ENCODE measurements at places on chromosomes 7 and 10. TPM values are rescaled to one million over a fixed set of nuclear protein-coding genes. Genes with fewer than 3 reads are reported as not detected.
A peak's percentile ranks its signal among the peaks of the same experiment; 100 is the strongest.

DNA sequence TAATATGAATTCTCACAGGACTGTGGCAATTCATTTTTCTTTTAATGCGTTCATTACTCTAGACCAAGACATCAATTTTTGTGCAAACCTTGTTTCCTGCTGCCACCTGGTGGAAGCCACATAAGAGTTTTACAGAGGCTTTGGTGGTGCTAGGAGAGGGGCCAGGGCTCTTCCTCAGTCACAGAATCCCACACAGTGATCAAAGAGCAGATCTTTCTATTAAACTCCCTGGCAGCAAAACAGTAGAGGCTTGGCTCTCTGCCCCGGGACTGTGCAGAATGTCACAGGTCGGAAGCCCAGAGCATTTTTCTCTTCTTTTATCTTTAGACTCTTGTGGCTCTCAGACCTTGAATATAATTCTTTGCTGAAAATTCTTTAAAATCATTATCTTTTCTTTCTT lies 506.4 kb upstream of the C7orf33 start:
- no peak overlapping the region for H3K4me3 ChIP-seq
- peak; percentile 77 for DNase-seq
- H3K4me1 ChIP-seq = peaks cover 2% of the 10 kb centered on the region
- H3K27ac ChIP-seq = no peak overlapping the region
- H3K36me3 ChIP-seq = no peaks in the 10 kb centered on the region
- no peaks in the 10 kb centered on the region for H3K27me3 ChIP-seq

- no peaks in the 10 kb centered on the region for H3K27me3 ChIP-seq
- no peak overlapping the region for H3K27ac ChIP-seq
- no peak for DNase-seq
Measured at GRCh38 chr10:7529638-7530037, 118.8 kb upstream of the SFMBT2 start.

- no peaks in the 10 kb centered on the region for H3K4me1 ChIP-seq
- no peak overlapping the region for H3K4me3 ChIP-seq
- no peaks in the 10 kb centered on the region for H3K27me3 ChIP-seq
- H3K36me3 ChIP-seq = no peaks in the 10 kb centered on the region
- DNase-seq = no peak
Measured at GRCh38 chr7:40306025-40306424, 171.2 kb downstream of the SUGCT start.

DNA sequence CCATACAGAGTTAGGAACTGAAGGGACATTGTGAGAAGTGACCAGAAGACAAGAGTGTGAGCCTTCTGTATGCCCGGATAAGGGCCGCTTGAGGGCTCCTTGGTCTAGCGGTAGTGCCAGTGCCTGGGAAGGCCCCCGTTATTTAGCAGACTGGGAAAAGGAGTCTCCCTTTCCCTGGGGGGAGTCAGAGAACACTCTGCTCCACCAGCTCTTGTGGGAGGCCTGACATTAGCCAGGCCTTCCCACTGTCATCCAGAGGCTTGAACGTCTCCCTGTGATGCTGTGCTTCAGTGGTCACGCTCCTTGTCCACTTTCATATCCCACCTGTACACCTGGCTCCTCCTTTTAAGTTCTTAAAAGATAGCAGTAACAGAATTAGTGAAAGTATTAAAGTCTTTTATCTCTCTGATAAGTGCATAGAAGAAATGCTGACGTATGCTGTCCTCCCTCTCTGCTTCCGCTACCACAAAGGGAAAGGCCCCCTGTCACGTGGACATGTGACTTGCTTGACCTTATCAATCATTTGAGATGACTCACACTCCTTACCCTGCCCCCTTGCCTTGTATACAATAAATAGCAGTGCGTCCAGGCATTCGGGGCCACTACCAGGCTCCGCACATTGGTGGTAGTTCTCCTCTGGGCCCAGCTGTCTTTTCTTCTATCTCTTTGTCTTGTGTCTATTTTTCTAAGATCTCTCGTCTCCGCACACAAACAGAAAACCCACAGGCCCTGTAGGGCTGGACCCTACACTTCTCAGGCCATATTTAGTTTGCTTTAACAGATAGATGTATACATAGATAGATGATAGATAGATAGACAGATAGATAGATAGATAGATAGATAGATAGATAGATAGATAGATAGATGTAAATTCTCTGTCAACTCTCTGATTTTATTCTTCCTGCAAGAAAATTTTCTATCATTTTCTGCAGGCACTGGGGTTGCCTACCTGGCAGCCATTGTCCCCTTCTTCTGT lies 131.5 kb upstream of the JCAD start:
- H3K36me3 ChIP-seq = no peaks in the 10 kb centered on the region
- H3K4me1 ChIP-seq = peaks cover 2% of the 10 kb centered on the region
- no peak overlapping the region for H3K27ac ChIP-seq
- no peak for DNase-seq

GRCh38 chr10:126839094-126839761 lies 66.0 kb upstream of the DOCK1 start:
- H3K4me3 ChIP-seq = no peak overlapping the region
- H3K27ac ChIP-seq = no peak overlapping the region
- no peaks in the 10 kb centered on the region for H3K27me3 ChIP-seq
- no peaks in the 10 kb centered on the region for H3K36me3 ChIP-seq

DNA sequence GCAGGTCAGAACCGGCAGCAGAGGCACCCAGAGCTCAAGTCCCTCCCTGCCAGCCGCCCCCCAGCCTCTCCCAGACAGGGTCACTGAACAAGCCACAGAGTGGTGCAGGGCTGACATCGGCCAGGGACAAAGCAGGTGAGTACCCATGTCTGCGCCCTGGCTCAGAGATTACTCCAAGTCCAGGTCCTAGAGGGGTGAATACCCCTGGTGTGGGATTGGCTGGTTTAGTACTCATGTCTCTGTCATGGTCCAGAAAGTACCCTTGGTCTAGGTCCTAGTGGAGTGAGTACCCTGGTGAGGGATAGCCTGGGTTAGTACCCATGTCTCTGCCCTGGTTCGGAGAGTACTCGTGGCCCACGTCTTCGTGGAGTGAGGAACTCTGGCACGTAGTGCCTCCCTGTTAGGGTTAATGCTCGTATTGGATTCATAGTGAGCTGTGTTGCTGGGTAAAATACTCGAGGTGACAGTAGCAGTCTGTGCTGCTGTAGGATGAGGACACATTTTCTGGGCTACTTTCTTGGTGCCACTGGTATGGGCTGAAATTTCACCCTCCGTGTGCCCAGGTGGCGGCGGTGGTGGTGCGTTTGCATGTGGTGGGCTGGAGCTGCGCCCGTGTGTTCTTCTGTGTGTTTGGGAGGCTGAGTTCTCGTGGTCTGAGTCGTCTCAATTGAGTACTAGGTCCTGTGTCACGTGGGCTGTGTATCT lies 25.5 kb upstream of the KNDC1 start:
- peak; percentile 18 for DNase-seq
- H3K4me3 ChIP-seq = no peak overlapping the region
- H3K27me3 ChIP-seq = no peaks in the 10 kb centered on the region
- no peaks in the 10 kb centered on the region for H3K4me1 ChIP-seq
- H3K36me3 ChIP-seq = no peaks in the 10 kb centered on the region

Gene FAM221A
- 3.4 TPM for total RNA-seq

- H3K27ac ChIP-seq = no peak overlapping the region
- no peaks in the 10 kb centered on the region for H3K4me1 ChIP-seq
- DNase-seq = no peak
- no peaks in the 10 kb centered on the region for H3K36me3 ChIP-seq
Measured at GRCh38 chr7:141190495-141190894, 116.6 kb downstream of the TMEM178B start.

Gene TFEC
- 7.6 TPM for total RNA-seq

Gene SLIT1
- 0.15 TPM for total RNA-seq

GRCh38 chr10:29828956-29829355 lies 194.2 kb upstream of the SVIL start:
- peaks cover 2% of the 10 kb centered on the region for H3K4me1 ChIP-seq
- H3K36me3 ChIP-seq = no peaks in the 10 kb centered on the region
- H3K27ac ChIP-seq = no peak overlapping the region
- no peaks in the 10 kb centered on the region for H3K27me3 ChIP-seq
- no peak for DNase-seq
- H3K4me3 ChIP-seq = no peak overlapping the region

DNA sequence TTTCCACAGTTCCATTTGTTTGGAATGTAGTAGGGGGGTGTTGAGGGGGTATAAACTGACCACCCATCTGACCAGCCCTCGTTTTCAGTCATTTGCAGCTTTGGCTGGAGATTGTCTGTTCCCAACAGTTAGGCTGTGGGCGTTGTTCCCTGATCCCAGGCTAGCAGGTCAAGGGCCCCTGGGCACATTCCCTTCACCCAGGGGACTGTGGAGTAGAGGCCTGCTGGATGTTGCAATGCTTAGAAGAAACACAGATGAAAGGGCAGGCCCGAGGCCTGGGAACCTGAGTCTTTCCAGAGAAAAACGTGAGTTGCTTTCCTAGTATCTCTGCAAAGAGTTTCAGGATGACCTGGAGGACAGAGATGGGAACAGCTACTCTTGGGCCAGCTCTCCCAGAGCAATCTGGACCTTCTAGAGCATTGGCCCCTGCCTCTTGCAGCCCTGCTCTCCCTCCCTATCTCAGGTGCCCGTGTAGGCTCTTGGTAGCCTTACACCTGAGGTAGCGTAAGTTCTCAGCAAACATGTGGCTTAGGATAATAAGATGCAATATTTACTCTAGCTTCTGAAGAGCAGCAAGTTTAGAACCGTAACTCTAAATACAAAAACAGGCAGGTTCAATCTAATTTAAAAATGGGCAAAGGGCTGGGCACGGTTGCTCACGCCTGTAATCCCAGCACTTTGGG lies 99.4 kb upstream of the EFCAB10 start:
- no peaks in the 10 kb centered on the region for H3K36me3 ChIP-seq
- H3K27ac ChIP-seq = peak overlapping the region; percentile 57
- H3K4me1 ChIP-seq = peaks cover 13% of the 10 kb centered on the region

- H3K27me3 ChIP-seq = no peaks in the 10 kb centered on the region
- H3K27ac ChIP-seq = no peak overlapping the region
- DNase-seq = no peak
- H3K4me1 ChIP-seq = no peaks in the 10 kb centered on the region
- H3K4me3 ChIP-seq = no peak overlapping the region
Measured at GRCh38 chr7:15625466-15625865, 61.0 kb downstream of the MEOX2 start.

Gene KCNMA1
- total RNA-seq = 21.6 TPM

Gene THSD7A
- 3.6 TPM for total RNA-seq

All from ovary (tissue), 10 donors.